ENCODE measurements at places on chromosomes 12 and 14. TPM values are rescaled to one million over a fixed set of nuclear protein-coding genes. Genes with fewer than 3 reads are reported as not detected.

DNA sequence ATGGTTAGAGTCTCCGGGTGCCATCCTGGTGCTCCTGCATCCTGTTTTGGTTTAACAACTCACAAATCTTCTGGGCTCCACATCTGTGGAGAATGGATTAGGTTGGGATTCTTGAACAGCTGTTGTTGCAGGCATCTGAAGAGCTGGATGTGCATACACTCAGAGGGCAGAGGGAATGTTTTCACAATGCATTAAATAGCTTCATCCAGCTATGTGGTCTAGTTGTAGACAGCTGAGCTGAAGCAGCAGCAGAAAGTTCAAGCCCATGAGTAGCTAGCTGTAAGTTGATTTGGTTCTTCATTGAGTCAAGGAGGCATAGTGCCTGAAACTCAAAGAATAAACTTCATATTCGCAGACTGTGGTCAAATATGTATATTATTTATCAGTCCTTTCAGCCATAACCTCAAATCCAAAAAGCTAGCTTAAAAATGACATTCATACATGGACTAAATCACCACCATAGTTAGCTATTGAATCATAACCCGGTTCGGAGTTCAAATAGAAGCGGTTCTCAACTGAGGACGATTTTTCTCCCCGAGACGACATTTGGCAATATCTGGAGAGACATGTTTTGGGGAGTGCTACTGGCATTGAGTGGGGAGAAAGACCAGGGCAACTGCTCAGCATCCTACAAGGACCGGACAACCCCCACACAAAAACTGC lies 858 bp upstream of the ANKRD13A start:
- DNase-seq = no peak

The MYH6 gene
- total RNA-seq = not detected

DNA sequence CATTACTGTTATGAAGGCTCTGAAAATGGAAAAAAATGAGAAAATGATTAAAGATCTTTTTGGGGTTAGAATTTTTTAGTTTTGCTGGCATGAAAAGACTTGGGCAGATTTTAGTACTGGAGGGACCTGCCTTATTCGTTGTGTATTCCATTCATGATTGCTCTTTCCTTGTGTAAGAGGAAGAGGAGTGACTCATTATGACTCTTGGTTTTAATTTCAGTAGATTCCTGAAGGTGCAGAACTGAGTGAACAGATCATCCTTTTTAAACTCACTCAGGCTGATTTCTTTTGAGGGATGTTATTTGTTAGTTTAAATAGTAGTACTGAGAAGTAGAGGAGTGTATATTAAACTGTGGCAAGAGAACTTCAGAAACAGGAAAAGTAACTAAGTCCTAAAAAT lies 41.6 kb downstream of the AKAP6 start:
- no peak for DNase-seq

DNA sequence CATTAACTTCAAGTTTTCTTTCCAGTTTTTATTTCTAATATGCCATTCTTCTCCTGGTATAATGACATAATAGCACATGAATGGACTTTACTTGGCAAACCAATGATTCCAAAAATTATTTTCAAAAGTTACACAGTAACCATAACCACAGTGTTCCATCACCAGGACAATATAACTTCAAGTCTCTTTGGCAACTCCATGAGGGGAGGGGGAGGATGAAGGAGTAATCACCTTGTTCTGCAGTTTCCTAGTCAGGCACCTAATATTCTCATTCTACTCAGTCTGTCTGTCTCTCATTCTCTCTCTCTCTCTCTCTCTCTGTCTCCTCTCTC lies 66.6 kb downstream of the BTG1 start:
- no peak for DNase-seq

- DNase-seq = no peak
These were observed 866.1 kb downstream of the C12orf50 start for GRCh38 chr12:87163122-87163521.

The OR11G2 gene
- total RNA-seq = not detected

DNA sequence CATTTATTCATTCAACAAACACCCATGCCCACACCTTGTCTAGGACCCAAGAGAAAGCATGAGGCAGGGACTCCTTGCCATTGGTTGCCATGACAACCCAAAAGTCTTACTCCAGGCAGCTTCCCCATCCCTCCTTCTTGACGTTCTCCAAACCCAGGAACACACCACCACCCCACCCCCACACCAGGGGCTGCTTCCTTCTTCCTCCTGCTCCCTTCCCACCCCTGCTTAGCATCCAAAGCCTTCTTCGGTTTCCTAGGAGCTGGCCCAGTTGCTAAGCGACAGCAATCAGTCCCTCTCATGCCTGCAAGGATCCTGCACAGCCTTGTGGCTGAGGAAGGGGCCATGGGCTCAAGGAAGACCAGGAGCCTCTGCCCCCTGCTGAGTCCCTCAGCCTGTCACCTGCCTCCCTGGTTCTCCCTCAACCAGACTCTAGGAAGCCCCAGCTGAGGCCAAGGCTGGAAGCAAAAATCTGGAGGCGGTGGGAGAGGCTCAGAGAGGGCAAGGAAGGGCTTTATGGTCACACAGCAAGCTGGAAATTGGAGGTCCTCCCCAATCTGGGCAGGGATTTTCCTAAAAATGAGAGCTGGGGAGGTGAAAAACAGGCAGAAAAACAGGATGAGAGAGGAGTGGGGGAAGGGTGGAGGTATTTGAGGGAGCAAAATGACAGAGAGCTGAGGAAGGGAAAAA lies 15.4 kb downstream of the RASAL1 start:
- no peak for DNase-seq

- no peak for DNase-seq
These were observed 38.2 kb upstream of the ARHGAP5 start for GRCh38 chr14:32038876-32039275.

The OR4Q3 gene
- not detected for total RNA-seq

- no peak for DNase-seq
These were observed 1897.6 kb upstream of the FLRT2 start for GRCh38 chr14:83632375-83632774.

DNA sequence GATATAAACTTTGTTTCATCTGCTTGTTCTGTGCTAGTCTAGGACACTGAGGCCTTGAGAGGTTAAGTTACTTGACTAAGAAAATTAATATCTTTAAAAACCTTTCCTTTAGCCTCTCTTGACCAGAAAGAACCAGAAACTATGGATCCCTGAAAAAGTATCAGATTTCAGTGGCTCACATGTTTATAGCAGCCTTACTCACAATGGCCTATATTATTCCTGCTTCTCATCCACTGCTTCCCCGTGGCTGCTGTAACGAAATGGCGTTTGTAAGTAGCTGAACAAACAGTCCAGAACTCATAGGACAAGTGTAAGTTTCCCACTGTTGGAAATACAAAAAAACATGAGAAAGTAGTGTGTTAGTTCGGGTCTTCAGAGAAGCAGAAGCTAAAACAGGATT lies 3.2 kb upstream of the PYGL start:
- no peak for DNase-seq

DNA sequence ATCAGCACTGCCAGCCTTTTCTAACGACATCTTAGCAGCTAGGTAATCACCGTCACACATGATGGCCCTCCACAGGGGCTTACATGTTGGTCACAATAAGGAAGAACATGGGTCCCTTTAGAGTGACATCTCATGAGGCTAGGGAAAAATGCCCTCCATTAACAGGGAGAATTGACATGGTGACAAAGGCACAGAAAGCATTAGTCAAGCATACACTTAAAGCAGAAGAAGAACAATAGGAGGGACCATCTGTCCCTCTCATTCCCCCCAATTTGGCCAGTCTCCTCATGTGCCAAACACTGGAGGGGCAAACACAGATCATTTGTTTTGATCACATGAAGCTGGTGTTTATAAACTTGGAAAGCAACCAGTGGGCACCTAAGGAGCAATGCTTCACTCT lies 78.0 kb downstream of the GRIP1 start:
- DNase-seq = no peak

- DNase-seq = peak; percentile 35
These were observed 200.3 kb downstream of the KTN1 start for GRCh38 chr14:55780156-55780946.

DNA sequence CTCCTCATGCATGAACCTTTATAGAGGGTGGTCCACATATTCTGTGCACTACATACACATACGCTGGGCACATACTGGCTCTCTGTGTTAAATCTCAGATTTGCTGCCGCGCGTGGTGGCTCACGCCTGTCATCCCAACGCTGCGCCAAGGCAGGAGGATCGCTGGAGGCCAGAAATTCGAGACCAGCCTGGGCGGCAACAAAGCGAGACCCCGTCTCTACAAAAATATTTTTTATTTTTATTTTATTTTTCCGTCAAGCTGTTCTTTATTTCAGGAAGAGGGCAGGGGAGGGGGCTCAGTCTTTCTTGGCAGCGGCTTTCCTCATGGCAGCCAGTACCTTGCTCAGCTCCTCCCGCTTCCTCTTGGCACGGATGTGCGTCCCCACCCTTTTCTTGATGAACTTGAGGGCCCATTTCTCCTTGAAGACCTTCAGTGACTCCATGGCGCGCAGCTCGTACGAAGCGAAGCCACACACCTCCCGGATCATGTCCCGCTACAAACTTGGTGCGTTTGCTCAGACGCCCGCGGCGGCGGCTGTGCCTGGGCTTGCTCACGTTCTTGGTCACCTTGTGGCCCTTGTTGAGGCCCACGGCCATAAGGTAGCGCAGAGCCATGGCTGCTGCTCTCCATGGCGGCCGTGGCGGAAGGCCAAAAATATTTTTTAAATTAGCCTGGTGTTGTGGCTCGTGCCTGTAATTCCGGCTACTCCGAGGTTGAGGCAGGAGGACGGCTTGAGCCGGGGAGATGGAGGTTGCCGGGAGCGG lies 3.2 kb downstream of the DCAF4 start:
- DNase-seq = no peak

DNA sequence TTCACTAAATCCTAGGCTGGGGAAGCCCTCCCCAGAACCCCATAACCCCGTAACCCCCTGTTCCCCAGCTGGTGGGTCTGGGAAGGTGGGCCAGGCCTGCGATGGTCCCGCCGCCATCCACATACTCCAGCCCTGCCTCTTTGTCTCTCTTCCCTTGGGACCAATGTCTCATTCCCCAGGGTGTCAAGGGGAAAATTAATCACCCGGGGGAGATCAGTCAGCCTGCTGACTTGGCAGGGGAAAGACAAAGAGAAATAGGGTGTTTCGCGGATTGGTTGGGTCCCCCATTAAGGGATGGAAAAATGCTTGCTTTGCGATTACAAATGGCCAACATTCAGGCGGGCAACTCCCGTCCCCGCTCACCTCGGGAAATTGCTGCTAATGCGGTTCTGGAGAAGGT lies 60.6 kb upstream of the LHX5 start:
- DNase-seq = no peak

DNA sequence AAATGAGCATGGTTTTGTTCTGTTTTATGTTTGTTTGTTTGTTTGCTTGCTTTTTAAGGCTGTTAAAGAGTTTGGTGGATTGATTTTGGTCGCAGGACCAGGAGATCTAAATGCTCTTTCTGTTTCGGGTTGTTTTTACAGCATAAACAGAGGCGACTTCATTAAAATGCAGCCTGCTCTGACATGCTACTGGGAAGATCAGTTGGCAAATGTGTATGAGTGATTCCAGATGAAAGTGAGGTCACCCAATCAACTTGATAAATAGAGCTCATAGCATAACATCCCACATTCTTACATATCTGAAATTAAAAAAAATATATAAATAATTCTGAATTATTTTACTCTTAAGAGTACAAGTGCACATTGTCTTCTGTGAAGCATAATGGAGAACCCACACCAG lies 947.7 kb downstream of the GALC start:
- DNase-seq = no peak

GRCh38 chr14:72217135-72217534 lies 284.9 kb downstream of the RGS6 start:
- DNase-seq = no peak

The FOXG1 gene
- total RNA-seq = not detected

GRCh38 chr12:4685317-4685716 lies 34.9 kb upstream of the GALNT8 start:
- DNase-seq = no peak

- DNase-seq = peak; percentile 14
These were observed 21.9 kb downstream of the CEP170B start for GRCh38 chr14:104886690-104887622.

DNA sequence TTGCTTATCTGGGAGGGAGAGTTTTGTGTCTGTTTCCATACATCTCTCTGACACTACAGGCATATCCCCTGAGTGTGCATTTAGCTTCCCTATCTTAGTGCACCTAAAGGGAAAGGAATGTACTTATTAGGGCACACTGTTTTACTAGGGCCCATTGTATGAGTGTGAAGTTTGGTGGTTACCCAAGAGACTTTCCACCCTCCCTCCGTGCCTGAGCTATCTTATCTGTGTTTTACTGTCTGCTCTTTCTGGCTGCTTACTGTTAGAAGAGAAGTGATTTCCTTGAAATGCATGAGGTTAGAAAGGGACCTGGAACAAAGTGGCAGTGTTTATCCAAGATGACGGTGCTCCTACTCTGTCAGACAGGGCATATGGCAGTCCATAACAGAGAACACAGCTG lies 8.5 kb upstream of the SVOP start:
- DNase-seq = no peak

DNA sequence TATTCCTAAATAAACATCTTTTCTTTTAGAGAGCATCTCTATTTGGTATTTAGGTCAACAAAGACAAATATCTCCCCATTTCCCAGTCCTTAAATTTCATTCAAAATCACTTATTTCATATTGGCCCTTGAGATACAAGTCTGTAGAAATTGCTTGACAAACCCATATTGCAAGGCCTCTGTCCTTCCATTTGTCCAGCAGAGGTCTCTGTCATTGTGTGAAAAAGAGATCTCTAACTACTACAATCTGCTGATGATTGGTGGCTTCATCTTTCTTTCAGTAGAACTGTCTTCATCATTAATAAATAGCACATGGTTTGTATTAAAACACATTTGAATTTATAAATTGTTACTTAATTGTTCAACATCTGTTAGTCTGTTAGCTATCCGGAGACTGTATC lies 252.6 kb downstream of the ACSS3 start:
- DNase-seq = no peak

DNA sequence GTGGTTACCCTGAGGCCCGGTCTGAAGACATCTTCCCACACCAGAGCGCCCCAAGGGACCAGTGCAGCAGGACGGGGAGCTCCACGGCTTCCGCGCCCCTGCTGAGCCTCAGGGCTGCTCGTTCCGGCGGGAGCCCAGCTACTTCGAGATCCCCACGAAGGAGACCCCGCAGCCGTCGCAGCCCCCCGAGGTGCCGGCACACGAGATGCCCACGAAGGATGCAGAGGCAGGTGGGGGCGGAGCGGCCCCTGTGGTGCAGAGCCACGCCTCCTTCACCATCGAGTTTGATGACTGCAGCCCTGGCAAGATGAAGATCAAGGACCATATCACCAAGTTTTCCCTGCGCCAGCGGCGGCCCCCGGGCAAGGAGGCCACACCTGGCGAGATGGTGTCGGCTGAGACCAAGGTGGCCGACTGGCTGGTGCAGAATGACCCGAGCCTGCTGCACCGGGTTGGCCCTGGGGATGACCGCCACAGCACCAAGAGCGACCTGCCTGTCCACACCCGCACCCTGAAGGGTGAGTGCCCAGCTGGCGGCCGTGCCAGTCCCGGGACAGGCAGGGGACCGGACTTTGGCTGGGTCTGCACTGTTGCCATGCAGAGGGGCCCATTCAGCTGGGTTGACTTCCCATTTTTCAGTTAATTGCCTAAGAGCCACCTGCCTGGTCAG lies 18.1 kb downstream of the CEP170B start:
- DNase-seq = no peak

Measured in omental fat pad (tissue), 4 donors.